Activated CD4-positive, alpha-beta memory T cell treated with anti-CD3 and anti-CD28 coated beads, Interleukin-2, amount 10 ng/mL, durations not matched to agents 7 days and 5 days (primary cell): ENCODE measurements at places on chromosomes 1 and 21. TPM values are rescaled to one million over a fixed set of nuclear protein-coding genes. Genes with fewer than 3 reads are reported as not detected.

DNA sequence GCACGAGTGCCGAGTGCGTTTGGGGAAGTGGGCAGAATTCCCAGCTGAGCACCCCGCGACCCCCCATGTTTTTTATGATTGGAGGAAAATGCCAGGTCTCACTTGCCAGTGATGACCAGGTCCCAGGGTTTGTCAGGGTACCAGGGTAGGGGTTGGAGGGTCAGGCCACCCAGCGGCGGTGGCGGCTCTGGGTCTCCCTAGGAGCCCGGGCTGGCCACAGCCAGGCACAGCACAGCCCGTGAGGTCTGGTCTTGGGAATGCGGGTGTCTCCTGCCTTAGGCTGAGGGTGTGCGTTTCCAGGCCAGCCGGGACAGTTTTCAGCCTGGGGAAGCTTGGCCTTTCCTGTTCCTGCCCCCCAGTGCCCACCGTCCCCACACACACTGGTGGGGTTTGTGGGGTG is 22.7 kb downstream of the PRKCZ start:
- no peak overlapping the region for H3K27ac ChIP-seq
- no peaks in the 10 kb centered on the region for H3K4me1 ChIP-seq
- peaks cover 4% of the 10 kb centered on the region for H3K36me3 ChIP-seq

Gene HEYL
- not detected for total RNA-seq

DNA sequence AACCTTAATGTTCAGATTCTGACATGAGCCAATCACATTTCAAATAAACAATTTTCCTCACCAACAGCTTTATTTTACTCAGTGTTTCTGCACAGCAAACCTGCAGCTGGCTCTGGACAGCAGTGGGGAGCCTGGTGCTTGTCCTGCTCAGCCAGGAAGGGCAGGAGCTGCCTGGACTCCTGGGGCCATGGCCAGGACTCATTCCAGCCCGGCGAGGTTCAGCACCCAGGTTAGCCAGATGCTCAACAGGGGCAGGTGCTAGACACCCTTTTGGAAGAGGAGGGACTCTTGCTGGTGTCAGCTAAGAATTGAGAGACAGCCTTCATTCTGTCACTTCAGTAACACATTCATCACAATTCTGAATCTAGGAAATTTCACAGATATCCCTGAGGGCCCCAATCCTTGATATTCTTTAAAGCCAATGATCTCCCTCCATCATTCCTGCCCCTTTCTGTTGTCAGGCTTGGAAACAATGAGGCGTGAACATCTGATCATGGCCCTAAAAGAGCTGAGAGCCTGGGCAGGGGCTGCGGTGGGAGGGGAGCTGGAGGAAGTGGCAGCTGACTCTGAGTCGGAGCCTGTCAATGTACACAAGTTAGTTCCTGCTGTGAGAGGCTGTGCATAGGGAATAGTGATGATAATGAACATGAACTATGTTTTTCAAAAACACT is 251.3 kb downstream of the SDCCAG8 start:
- no peak overlapping the region for H3K27ac ChIP-seq
- H3K36me3 ChIP-seq: peaks cover 24% of the 10 kb centered on the region
- no peaks in the 10 kb centered on the region for H3K27me3 ChIP-seq
- H3K4me1 ChIP-seq: no peaks in the 10 kb centered on the region
- no peak overlapping the region for H3K4me3 ChIP-seq

DNA sequence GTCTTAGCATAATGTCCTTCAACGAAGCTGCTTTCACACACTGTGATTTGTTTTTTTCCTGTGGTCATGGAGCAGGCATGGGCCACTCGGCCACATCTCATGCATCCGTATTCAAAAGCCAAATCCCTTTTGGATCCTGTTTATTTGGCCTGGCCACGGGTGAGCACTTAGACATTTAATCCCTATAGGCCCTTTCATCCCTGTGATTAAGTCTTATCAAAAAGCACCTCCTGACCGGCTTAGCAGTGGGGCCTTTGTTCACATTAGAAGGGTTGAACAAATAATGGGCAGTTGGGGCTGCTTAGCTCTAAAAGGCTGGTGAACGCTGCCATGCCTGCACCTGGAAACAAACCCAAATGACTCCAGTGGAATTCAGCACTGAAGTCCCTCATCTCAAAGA is 2.0 kb downstream of the KCNE2 start:
- H3K27ac ChIP-seq: no peak overlapping the region
- peaks cover 6% of the 10 kb centered on the region for H3K4me1 ChIP-seq
- H3K27me3 ChIP-seq: peaks cover 25% of the 10 kb centered on the region

DNA sequence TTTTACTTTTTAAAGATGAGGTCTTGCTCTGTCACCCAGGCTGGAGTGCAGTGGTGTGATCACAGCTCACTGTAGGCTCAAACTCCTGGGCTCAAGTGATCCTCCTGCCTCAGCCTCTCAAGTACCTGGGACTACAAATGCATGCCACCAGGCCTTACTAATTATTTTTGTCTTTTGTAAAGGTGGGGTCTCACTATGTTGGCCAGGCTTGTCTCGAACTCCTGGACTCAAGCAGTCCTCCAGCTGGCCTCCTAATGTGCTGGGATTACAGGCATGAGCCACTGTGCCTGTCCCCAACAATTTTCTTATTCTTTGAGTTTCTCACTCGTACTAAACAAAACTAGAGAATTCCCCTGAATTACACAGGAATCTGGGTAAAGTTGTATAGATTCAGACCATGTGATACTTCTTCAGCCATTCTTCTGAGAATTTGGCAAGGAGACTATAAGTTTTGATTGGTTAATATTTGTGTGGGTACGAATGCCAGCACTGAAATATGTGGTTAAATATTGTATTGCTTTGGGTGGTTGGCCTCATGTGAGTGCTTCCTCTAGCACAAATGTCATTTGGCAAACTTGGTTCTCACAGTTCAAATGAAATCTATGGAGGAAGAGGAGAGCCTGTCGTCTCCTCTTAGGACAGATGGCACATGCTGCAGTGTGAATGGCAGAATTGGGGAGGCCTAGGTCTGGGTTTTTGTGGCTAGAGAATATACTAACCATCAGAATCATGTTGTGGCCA is 104.9 kb downstream of the RUNX1 start:
- no peak overlapping the region for H3K27ac ChIP-seq
- H3K4me3 ChIP-seq: no peak overlapping the region
- H3K4me1 ChIP-seq: peaks cover 83% of the 10 kb centered on the region

Gene SH2D1B
- total RNA-seq: not detected

Gene CD34
- 0.03 TPM for total RNA-seq
